ENCODE measurements at places on chromosomes 3 and 15.

GRCh38 chr3:148957586-148957985 lies 33.8 kb upstream of the GYG1 start:
- DNase-seq, result no peak

DNA sequence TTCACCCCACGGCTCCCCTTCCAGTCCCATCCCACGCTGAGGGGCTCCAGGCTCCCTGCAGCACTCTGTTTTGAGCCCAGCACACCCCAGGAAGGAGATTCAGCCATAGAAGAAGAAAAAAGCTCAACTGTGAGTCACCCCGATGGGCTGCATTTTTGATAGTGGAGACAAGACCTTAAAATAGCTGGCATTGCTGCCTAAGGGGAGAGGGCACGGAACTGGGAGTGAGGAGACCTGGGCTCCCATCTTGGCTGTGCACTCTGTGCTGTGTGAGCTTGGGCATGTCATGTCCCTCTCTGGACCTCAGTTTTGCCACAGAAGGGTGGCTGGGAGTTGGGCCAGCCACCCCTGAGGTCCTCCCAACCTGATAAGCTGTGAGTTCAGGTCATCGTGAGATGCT lies 57.2 kb upstream of the SMAD6 start:
- no peak for DNase-seq

DNA sequence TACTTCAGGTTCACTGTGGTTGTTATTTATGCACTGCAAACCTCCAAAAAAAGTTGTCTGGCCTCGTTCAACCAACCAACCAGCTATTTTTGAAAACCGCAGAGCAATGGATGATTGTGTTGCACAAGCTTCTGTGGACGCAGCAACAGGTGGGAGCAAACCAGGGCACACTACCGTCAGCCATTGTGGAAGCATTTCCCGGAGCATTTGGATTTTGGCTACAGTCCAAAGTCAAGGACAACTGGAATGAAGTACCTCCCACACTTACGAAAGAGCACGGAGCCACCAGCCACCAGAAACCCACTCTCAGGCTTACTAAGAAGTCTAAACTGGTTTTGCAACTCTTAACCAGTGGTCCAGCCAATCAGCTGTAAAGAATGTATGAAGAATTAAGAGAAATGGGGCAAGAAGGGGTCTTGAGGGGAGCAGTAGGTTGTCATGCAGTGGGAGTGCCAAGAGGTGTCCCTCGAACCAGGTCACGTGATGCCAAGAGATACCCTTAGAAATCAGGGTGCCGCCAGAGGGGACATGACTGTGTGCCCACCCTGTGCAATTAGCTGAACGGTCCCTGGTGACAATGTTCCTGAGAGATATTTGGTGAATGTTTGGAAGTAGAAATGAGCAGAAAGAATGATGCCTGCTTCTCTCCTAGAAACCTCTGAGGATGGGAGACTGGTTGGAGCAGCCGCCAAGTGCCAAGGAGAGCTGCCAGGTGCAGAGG lies 68.9 kb upstream of the PCSK6 start:
- no peak for DNase-seq

GRCh38 chr3:67647390-67647878 lies 7.0 kb downstream of the SUCLG2 start:
- DNase-seq, result no peak

GRCh38 chr3:101690972-101691371 lies 4.5 kb upstream of the RPL24 start:
- no peak for DNase-seq

GRCh38 chr15:38225381-38225780 lies 27.3 kb upstream of the SPRED1 start:
- no peak for DNase-seq

DNA sequence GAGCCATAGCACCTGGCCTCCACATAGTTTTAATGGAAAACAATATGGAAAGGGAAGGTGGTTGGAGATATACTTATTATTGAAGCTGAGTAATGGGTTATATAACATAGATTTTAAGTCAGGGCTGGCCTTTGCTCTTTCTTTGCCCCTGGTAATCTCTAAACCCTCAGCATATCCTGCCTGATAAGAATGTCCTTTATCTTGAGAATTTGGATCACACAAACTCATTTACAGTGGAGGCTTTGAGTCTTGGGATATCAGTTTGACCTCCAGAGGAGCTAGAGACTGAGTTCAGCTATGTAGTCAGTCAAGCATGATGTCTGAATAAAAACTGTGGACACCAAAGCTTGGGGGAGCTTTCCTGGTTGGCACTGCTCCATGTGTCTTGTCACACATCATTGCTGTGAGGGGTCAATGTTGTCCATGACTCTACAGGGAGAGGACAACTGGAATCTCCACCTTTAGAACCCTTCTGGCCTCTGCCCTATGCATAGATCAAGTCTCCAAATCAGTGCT lies 9.0 kb upstream of the C3orf33 start:
- no peak for DNase-seq

Data from activated T-helper 1 cell treated with Interleukin-2 at 50 U/mL for 16 hours (primary cell).